ENCODE measurements at places on chromosomes 4 and X.

- DNase-seq = peak; percentile 42
Measured at GRCh38 chr4:173288296-173288695, 45.9 kb downstream of the HMGB2 start.

GRCh38 chr4:48483006-48483776 is at the start of gene SLC10A4:
SLC10A4 (plus strand) TSS chr4:48483343; CDS start chr4:48483562, 219 bp downstream.
- DNase-seq = no peak

- no peak for DNase-seq
Measured at GRCh38 chrX:72125331-72126047, 6.2 kb downstream of the RTL5 start.

DNA sequence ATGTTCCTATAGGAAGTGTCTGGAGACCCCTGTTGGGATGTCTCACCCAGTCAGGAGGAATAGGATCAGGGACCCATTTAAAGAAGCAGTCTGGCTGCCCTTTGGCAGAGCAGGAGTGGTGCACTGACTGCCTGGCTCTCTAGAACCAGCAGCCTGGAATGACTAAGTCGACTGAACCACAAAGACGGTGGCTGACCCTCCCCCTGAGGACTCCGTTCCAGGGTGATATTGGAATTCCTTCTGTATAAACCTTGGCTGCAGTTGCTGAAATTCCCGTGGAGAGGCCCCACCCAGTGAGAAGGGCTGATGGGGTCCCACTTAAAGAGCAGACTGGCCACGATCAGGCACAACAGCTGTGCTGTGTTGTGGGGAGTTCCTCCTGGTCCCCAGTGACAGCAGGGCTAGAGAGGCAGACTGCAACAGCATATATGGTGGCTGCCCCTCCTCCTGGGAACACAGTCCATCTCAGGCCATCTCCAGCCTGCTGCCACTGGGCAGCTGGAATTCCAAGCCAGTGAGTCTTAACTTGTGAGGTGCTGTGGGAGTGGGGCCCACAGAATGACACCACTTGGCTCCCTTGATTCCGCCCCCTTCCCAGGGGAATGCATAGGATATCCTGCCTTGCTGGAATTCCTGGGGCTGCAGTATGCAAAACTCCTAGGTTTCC is 41.8 kb upstream of the RLIM start:
- no peak for DNase-seq

DNA sequence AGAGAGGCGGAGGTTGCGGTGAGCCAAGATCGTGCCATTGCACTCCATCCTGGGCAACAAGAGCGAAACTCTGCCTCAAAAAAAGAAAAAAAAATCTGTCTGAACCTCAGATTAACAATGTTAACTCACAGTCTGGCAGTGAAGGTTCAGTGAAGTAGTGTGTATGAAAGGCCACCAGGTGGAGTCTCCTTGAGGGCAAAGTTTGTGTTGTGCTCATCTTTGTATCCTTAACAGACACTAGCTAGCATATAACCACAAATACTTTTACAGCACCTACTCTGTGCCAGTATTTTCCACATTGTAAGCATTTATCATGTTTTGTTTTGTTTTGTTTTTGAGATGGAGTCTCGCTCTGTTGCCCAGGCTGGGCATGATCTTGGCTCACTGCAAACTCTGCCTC is 46.0 kb upstream of the MGST2 start:
- no peak for DNase-seq

GRCh38 chrX:25536307-25536970 is 520.7 kb upstream of the ARX start:
- DNase-seq = no peak
